ENCODE measurements at places on chromosomes 1 and 21. TPM values are rescaled to one million over a fixed set of nuclear protein-coding genes. Genes with fewer than 3 reads are reported as not detected.

The MCOLN2 gene
- 1.7 TPM for total RNA-seq

The RPL5 gene
- total RNA-seq = 1,126 TPM

The GJA8 gene
- not detected for total RNA-seq

The CHI3L1 gene
- total RNA-seq = not detected
